ENCODE measurements at places on chromosomes 11 and 22.

DNA sequence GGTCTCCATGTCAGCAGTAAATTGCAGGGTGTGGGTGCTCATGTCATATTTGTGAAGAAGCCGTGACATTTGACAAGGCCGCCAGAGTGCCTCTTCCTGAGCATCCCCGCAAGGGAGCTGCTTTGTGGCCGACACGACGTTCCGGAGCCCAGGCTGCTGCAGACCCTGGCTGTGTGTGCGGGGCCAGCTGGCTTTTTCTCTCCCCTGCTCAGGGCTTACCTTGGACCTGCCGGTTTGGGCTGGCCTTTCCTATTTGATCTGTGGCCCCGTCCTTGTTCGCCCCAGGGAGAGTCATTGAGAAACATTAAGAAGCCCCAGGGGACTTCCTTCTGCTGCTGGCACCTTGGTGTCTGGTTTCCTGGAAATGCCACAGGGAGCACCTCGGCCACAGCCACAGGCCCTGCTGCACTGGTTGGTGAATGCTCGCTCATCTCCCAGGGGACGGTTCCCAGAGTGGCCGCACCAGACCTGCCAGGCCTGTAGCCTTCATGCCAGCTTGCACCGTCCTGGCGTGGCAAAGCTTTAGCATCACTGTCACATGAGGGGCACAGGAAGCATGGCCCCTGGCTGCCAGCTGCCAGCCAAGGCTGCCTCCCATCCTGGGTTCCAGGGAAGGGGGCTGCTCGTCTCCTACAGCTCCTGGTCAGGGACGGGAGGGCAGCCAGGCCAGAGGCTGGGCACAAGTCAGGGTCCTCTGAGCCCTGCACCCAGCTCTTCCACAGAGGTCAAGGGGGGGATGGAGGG, 5.4 kb downstream of the GRK2 start:
- no peak for DNase-seq

DNA sequence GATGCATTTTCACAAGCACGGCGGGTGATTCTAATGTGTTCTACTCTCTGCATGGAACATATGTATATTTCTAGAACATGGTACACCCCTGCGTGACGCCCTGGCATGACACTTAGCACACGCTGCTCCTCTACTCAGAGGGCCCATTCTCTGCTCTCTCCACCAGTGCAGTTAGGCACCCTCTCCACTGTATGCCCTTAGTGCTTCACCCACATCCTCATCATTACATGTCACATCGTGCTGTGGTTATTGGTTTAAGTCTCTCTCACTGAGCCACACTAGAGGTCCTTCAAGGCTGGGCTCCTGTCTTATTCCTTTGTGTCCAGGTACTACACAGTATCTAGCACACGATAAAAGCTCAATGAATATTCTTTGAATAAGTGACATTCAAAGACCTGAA, 16.7 kb downstream of the TMPRSS13 start:
- DNase-seq: no peak

GRCh38 chr11:35047179-35047578, 91.8 kb upstream of the CD44 start:
- no peak for DNase-seq

DNA sequence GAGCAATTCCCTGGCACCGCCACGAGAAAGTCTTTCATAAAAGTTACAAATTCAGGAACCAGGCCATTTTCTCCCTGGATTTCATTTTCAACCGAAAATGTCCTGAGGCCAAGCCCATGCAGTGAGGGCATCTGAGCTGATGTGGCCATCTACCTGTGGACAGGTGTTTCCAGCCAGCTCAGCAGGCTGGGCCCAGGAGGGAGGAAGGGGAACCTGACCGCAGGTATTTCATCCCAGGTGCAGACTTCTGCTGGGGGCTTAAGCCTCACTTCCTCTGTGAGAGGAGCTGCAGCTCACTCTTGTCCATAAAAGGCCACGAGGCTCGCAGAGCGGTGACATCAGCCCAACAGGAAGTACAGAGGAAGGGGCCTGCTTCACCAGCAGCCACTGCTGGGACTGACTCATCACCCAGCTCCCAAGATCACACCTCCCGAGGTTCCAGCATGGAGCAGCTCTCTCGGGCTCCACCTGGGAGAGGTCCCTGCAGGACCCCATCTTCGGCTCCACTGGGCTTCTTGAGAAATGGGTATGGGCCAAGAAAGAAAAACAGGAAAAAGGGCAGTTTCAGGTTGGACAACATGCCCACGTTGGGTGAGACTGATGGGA, 56.4 kb downstream of the MYH9 start:
- peak; percentile 59 for DNase-seq

DNA sequence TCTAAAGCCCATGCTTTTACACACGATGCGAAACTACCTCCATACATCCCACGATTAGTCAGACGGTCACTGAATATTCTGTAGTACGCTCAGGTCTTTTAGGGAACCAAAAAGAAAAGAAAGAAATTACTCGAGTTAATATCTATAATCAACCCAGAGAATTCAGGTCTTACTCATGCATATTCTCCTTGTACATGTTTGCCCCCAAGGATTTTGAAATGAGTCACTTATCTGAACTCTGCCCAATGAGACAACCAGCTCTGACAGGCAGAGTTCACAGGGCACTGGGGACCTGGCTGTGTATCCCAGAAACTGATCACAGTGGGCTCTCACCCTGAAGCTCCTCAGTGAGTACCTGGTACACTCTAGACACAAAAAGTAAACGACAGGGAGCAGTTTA, 29.2 kb downstream of the RASSF10 start:
- no peak for DNase-seq

DNA sequence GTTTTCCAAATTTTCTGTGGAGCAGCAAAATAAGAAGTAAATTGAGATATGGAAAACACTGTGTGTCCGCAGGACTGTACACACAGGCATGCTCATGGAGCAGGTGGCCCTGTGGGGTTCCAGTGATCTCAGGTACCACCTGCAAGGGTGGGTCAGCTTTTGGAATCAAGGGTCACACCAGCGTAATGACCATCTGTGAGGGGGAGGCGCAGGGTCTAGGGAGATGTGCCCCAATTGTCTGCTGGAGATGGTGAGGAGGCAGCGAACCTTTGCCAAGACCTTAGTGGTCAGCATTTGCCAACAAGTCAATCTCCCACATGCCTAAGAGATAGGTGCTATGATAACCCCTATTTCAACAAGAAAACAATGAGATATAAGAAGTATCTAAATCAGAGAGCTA, 49.4 kb downstream of the SHANK2 start:
- no peak for DNase-seq

GRCh38 chr22:42892156-42892555, 35.1 kb upstream of the ARFGAP3 start:
- no peak for DNase-seq

GRCh38 chr11:74604311-74604710, 11.9 kb downstream of the POLD3 start:
- no peak for DNase-seq

DNA sequence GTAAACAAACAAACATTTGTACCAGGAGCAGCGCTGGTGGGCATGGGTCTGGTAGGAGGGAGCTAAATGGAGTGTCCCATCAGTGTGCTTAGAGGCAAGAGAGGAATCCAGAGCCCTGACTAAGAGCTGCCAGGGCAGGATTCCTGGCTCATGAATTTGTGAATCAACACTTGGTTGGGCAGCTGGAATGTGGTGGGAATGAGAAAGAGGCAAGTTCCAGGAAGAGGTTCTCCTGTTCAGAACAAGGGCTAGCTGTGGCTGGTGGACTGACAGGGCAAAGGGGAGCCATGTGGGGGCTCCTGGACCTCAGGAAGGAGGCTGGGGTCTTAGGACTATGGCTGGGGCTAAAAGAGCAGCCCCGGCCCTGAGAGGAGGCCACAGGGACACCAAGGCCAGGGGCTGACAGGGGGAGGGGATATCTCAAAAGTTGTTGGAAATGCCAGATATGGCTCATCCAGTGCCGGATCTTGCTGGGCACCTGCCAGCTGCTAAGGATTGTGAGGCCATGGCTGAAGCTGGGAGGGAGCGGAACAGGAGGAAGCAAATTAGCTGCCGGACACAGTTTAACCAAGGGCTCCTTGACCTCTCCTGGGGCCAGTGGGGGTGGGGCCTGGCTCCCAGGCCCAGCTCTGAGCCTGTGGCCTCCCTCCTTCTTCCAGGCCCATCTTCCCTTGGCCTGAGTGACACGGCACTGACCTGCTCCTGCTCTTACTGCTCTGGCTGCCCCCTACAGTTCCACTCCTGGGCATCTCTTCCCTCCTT, 14.6 kb upstream of the P2RY6 start:
- DNase-seq: peak; percentile 93

DNA sequence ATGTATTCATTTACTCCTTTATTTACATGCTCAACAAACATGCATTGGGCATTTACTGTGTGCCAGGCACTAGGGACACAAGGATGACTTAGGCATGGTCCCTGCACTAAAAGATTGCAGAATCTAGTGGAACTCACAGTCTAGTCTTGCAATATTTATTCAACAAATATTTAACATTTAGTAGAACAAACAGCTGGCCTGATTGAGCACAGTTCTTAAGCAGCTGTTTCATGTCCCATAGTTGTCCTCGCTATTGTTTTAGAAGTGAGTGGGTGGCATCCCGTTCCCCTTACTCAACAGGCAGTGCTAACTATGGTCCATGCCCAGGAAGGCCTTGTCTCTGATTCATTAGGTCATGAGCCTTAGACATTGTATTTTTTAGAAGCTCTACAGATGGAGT, 459.9 kb upstream of the CADM1 start:
- DNase-seq: no peak

GRCh38 chr11:76206077-76206326, 300 bp downstream of the WNT11 start:
- no peak for DNase-seq

DNA sequence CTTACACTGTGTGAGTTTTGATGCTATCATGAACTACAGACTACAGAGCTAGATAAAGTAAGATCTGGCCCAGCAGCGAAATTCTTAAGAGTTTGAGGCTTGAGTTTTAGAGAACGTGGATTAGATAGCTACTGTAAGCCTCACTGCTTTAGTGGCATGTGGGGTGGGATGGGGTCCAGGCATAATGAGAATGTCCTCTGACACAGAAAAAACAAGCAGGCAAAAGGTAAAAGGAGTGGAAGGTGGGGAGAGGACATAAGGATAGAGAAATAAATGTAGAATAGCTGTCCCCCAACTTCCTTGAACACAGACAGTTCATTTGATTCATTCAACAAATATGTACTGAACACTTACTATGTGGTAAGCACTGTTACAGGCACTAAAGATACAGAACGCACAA, 324.5 kb upstream of the PITPNB start:
- DNase-seq: peak; percentile 65

DNA sequence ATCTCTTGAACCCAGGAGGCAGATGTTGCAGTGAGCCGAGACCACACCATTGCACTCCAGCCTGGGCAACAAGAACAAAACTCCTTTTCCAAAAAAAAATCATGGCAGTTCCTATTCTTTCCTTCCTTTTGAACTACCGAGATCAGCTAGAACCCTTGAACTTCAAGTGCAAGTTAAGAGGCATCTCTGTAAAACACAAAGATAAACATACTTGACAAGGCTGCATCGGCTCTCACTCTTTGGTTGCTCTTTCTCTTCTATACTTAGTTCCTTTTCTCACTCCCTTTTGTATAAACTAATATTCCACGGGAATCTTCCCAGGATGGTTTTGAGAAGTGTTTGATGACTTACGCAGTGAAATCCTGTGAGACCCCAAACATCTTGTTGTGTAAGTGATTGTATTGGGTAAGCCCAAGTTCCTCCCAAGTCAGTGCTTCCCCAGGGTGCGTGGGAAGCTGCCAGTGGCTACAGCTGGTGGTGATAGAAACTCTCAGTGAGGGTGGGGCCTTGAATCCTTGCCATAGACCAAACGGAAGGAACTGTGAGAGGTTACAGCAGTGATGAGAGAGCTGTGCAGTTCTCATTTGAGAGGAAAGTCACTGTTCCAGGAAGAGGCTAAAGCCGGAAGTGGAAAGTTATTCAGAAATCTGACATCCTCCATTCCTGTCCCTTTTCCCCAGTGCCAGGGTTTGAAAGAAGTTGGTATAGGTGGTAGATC, 24.1 kb upstream of the CDC42EP2 start:
- DNase-seq: peak; percentile 94

- no peak for DNase-seq
Measured at GRCh38 chr11:32630844-32631243, 47.2 kb downstream of the EIF3M start.

- DNase-seq: no peak
Measured at GRCh38 chr11:125777309-125777708, 1.3 kb downstream of the PATE2 start.

GRCh38 chr11:61357233-61357893, 4.3 kb downstream of the CYB561A3 start:
- no peak for DNase-seq

GRCh38 chr11:110243791-110244190, 52.6 kb downstream of the RDX start:
- no peak for DNase-seq

DNA sequence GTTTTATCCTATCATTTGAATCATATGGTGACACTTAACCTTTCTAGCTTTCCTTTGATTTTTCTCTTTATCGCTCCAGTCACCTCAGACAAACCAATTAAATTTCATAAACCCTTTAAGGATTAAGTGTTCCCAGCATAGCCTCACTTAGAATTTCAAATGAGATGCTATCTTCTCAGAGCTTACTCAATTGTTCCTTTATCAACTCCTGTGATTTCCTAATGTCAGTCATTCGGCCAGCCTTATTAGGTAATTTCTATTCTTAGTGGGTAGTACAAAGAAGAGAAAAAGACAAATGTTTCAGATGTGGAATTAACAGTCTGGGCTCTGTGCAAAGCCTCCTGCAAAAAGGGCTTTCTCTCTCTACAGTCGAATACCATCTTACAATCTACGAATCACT, 77.1 kb upstream of the CCDC90B start:
- DNase-seq: no peak

GRCh38 chr11:17471501-17471900, 5.1 kb downstream of the ABCC8 start:
- DNase-seq: no peak

GRCh38 chr22:43150731-43151206, 590 bp upstream of the TSPO start:
- no peak for DNase-seq

GRCh38 chr11:34957206-34957605, 40.8 kb downstream of the PDHX start:
- no peak for DNase-seq

DNA sequence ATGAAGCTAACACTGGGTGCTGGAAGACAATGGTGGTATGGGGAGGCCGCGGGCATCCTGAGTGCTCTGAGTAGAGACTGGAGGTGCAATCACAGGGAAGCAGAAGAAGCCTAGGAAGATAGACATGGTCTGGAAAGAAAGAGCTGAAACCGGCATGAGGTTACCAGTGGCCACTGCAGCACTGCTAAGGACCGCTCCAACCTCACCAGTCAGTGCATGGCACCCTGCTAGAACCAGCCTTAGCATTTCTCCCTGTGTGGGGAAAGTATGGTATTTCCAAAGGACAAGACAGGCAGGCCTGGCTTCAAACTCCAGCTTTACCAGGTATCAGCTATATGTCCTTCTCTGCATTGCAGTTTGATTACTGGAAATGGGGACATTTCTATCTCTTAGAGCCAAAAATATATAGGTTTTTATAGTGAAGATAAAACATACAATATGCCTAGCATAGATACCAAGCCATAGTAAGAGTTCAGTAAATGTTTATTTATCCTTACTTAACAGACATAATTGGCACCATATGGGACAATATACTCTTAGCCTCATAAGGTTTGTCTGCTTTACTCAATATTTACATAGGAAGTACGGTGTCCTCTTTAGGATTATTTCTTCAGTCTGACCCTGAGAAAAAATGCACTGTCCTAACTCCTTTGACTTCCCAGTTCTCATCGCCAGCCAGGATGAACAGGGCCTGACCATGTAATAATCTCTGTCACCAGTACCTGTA, 231.1 kb downstream of the TENM4 start:
- DNase-seq: peak; percentile 79

- no peak for DNase-seq
Measured at GRCh38 chr11:132962041-132962440, 570.3 kb downstream of the OPCML start.

- DNase-seq: no peak
Measured at GRCh38 chr11:76086743-76087635, 119.3 kb downstream of the WNT11 start.

Measured in thyroid gland (tissue), 4 donors.